ENCODE measurements at places on chromosomes 2 and 18.

GRCh38 chr18:68548904-68549870, 165.7 kb downstream of the TMX3 start:
- DNase-seq = no peak

DNA sequence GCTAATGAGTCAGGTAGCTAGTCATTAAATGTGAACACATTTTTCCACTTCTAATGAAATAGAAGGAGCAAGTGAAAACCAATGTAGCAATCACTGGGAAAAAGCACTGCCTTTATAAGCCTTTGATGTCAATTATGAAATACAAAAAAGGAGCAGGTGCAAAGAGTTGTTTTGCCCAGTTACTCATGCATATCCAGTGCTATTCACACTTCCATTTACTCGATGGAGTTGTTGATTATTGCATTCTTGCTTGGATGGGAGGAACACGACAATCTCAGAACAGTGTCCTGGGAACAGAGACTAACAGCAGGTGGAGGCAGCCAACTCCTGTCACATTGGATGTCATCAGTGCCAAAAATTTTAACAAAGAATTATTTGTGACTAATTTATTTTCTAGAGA, 372.5 kb downstream of the CBLN2 start:
- DNase-seq = no peak

DNA sequence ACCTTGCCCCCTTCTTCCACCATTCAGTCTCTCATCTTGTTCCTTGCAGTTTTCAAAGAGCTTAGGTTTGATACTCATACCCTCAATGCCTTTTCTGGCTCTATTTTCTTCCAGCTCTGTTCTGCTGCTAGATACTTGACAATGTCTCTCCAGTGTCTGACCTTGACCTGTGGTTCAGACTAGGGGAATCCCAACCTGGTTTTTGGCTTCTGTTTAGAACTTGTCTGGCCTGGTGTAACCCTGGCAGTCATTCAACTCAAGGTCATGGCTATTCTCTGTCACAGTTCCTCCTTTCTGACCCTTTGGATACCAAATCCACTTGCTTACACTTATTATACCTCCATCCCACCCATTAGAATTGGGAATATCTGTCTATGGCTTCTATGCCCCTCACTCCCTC, 31.8 kb upstream of the IMP4 start:
- DNase-seq = no peak

- DNase-seq = no peak
Observed at GRCh38 chr2:49715597-49715996, 561.3 kb upstream of the FSHR start.

GRCh38 chr2:189576396-189576795, 4.2 kb downstream of the SLC40A1 start:
- DNase-seq = no peak
